ENCODE measurements at places on chromosomes 3 and 15.

DNA sequence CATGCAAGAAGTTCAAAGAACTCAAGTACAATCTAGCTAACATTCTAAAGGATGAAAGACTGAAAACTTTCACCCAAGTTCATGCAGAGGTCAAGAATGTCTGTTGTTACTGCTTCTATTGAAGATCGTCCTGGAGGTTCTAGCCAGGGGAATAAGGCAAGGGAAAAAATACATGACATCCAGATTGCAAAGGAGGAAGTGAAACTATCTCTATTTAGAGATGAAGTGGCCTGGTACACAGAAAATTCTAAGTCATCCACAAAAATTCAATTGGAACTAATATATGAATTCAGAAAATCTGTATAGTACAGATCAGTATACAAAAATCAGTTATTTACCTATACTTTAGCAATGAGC, 693.0 kb downstream of the NR2F2 start:
- no peak for DNase-seq

DNA sequence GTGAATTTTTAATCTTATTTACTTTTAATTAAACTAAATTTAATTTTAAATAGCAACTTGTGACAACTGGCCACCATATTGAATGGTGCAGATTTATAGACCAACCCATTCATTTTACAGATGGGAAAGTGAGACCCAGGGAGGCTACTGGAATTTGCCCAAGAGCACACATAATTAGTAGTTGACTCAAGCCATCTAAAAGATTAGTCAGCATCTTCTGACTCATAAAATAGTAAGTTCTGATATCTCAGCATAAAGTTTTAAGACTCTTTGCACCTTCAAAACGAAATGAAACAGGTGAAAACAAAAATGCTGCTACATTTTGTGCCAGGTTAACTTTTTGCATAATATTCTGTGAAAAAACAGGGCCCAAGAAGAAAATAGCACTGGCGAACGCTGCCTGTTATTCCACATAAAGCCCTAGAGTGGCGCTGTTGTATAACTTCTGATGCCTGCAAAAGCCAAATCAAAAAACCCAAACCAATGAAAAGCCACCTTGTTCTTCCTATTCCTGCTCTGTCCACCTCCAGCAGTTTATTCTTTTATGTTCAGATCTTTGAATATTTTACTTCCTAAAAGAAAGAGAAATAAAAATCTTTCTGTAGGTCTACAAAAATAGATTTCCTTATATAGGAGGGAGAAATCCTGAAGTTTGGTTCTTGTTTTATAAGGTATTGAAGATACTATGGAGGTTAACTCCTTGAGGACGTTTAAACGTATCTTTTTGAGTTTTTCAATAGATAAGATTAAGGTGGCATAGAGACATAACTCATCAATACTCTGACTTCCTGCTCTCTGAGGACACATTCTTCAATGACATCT, 62.8 kb downstream of the OTOL1 start:
- no peak for DNase-seq

- DNase-seq: no peak
Observed at GRCh38 chr15:63357061-63357460, 24.6 kb downstream of the CA12 start.

DNA sequence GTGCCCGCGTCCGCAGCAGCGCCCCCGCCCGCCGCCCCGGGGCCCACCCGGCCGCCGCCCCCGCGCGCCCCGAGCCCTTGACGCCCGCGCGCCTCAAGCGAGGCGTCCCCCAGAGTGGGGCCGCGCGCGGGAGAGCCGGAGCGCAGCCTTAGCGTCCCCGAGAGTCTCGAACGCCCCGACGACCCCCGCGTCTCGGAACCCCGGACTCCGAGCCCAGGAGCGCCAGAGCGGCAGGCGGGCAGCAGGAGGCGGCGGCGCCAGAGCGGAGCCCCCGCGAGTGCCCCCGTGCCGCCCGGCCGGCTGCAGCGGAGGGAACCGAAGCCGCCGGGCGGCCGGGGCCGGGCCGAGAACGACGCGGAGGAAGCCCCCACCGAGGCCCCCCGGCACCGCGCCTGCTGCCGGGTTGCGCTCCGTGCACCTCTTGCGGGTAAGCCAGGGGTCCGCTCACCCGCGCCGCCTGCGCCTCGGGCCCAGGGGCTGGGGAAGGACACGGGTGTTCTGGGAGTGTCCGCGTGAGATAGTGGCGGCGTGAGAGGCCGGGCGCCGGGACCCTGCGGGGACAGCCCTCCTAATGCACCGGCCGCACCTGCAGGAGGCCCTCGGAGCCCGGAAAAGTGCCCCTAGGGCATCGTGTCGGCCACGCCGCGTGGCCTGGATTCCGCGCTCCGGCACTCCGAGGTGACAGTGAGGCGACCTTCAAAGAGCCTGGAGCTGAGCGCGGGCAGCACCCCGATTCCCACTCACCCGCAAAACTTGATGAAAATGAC, 52.0 kb upstream of the ULK4 start:
- DNase-seq: no peak
